ENCODE measurements at places on chromosomes 12 and 14.

DNA sequence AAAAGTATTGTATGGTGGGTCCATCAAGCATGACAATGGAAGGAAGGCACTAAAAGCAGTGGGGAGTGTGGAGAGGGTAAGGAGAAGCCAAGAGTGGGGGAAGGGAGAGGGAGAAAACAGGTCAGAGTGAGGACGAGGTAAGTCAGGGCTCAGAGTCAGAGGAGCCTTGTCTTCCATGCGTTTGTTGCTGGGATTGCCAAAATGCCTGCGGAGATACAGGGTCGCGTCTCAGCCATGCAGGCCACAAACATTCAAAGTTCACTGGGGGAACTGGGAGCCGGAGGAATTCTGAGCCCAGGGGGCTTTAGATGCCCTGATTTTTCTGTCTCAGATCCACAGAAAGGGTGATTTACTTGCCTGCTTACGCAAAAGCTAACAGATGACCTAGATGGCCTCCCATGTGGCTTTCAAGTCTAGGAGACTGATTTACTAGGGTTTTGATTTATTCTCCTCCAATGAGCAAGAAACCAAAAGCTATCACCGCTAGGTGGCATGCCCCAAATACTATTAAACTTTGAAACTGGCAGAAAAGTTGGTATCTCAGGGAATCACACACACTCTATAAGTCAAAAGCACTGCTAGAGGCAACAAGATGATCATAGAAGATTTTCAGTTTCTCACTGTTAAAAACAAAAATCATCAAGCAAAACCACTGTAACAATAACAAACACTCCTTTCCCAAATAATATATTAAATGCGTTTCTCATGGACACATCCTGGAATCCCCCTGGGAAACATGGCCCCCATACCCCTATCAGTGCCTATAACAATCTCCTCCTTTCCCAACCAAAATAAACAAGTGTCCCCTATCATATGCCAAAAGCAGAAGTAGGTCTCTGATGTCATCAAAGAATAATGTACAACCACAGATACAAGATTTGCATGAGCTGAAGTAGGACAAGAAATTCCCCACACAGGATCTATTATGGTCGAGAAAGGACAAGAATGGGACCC is 26.6 kb upstream of the MDM1 start:
- DNase-seq: peak; percentile 80

DNA sequence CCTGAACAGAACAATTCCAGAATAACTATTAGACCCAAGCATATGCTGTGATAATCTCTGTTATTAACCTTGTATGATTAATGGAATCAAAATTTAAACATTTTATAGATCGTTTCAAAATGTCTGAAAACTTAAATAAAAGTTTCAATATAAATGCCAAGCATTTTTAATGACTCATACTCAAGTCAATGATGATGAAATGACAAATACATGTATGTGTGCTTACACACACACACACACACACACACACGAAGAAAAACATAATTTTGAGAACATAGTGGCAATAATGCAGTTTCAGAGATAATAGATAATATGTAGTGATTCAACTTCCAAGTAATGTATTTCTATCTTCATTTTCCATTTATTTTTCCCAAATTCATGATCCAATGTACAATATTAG is 384.9 kb upstream of the FOXG1 start:
- DNase-seq: no peak

GRCh38 chr12:46891306-46891705 is 65.5 kb upstream of the SLC38A4 start:
- no peak for DNase-seq

DNA sequence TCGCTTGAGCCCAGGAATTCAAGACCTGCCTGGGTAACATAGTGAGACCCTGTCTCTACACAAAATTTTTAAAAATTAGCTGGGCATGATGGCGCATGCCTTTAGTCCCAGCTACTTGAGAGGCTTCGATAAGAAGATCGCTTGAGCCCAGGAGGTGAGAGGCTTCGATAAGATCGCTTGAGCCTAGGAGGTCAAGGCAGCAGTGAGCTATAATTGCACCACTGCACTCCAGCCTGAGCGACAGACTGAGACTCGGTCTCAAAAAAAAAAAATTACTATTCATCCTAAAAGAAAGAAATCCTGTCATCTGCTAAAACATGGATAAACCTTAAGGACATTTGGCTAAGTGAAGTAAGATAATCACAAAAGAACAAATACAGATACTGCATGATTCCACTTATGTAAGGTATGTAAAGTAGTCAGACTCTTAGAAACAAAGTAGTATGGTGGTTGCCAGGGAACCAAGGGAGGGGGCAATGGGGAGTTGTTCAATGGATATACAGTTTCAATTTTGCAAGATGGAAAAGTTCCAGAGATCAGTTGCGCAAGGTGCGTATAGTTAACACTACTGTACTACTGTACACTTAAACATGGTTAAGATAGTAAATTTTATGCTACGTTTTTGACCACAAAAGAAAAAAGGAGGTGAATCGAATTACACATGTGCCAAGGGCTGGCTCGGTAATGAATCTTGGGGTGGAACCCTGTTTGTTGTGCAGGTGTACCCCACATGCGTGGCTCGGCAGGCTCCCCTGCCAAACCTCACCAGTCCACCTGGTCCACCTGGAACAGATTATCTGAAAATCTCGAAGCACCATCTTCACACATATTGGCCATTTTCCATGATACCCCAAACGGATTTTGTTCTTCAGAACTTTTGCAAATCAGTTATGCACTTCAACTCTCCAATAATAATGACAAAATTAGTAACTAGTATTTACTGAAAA is 18.3 kb upstream of the ATP2A2 start:
- DNase-seq: no peak

GRCh38 chr12:25557830-25558436 is 4.8 kb upstream of the LMNTD1 start:
- no peak for DNase-seq

DNA sequence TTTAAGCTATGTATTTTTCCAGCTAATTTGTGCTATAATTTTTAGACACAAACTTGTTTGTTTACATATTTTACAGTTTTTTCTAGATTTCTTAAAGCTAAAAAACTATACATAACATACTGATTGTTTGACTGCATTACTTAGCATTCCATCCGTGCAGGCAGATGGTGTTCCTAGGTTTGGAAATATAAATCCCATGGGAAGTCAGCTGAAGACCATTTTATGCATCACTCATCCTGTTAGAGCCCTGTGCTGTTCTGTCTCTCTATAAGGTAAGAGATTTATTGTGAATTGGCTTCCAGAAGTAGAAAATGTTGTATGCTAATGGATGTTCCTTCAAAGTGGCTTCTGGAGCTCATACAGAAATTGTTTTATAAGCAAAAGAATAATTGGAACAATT is 31.1 kb downstream of the RMST start:
- DNase-seq: no peak

- no peak for DNase-seq
These were observed 15.0 kb upstream of the ORAI1 start for GRCh38 chr12:121611306-121611705.

DNA sequence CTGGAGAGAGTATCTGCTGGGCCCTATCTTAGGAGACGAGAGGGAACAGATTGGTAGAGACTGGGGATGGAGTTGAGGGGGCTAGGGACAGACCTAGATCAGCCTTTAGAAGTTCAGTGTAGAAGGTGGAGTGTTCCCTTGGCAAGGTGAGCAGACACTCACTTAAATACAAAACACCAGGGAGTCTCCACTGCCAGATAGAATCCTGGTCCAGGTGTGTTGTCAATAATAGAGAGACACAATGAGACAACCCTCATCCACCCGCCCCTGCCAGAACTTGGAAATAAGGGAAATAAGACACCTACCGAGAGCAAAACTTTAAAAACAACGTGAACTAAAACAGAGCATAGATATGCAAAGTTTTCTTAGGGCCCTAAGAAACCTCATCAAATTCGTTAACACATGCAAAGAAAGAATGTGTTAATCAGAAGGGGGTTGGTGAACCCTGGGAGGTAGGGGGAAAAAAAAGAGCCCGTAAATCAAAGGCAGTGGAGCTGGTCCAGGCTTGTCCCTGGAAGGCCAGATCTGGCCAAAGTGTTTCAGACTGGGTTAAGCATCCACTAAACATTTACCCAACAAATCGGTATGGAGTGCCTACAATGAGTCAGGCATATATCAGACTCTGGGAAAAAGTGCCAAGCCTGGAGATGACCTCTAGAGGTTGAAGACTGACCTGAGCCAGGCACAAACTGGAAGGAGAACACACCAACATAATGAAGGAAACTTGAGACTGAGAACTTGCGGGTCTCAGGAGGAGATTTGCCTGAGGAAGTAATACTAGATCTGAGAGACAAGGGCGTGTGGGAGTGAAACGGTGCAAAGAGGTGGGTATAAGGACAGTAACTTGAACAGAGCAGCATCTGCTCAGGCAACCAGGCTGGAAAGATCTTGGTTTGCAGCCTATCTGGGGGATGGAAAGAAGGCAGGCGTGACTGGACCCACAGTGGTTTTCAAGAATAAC is 37.0 kb upstream of the OTX2 start:
- DNase-seq: no peak

DNA sequence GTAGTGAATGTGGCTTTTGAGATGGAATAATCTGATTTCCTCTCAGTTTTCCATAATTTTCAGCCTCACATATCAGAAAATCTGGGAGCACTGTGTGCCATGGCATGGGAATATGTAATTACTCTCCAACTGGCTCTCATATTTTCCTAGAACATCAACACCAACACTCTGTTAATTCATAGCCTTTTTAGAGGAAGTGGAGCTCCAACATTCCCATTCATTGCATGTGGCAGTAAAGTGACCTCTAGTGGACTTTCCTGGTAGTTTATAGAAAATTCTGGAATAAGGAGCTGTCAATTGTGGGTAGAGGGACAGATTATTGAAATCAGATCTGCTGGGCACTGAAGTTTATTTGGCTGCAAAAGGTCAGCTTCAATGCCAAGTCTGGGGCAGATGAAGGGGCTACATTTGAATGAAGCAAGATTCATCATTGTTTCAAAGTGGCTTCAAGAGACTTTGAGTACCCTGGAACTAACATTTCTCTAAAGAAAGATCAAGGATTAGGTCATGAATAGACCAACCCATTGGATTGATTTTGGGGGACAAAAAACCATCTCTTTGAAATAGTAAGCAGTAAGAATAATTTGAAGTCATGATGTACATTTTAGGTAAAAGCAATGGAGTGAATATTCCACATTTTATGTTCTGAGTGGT is 23.6 kb upstream of the USP44 start:
- DNase-seq: no peak

GRCh38 chr14:101199028-101199770 is 295.7 kb upstream of the RTL1 start:
- no peak for DNase-seq

- no peak for DNase-seq
These were observed 353.8 kb downstream of the AACS start for GRCh38 chr12:125418902-125419564.

DNA sequence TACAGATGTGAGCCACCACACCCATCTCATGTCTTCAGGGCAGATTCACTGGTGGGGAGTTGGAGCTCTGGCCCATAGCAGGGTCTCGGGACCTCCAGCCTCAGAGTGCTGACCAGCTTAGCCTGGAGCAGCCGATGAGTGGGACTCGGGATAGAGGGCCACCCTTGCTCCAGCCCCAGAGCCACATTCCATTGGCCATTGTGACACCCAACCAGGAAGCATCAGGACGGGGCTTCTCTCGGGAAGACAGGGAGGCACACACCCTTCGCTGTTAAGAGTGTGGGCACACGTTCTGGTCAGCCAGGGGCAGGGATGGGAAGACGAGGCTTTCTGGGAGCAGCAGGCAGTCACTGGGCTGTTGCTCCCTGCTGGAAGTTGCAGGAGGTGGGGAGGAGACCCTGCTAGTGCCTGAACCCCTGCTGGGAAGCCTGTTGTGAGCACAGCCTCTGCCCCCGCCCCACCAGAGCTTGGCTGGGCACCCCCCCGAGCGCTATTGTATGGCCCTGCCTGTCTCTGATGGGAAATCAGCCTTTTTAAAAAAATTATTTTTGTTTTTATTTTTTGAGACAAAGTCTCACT is 1.6 kb downstream of the ADGRD1 start:
- DNase-seq: no peak

- no peak for DNase-seq
These were observed 140.7 kb upstream of the NOVA1 start for GRCh38 chr14:26738571-26738970.

DNA sequence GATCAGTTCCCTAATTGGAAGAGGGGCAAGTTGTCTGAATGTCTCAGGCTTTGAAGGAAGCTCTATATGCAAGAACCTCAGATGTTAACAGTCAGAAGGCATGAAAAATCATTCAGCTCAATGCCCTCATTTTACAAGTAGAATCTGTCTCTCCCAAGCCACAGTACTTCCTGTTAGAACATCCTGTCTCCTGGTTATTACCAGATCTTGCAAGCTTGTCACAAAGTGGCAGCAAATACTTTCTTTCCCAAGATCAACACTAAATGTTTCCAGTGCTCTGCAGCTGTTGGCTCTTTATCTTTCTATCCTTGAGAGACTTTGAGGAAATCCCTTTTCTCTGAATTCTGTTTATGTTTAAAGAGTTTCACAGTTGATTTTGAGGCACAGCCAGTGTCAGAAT is 235.5 kb downstream of the AKAP6 start:
- no peak for DNase-seq

DNA sequence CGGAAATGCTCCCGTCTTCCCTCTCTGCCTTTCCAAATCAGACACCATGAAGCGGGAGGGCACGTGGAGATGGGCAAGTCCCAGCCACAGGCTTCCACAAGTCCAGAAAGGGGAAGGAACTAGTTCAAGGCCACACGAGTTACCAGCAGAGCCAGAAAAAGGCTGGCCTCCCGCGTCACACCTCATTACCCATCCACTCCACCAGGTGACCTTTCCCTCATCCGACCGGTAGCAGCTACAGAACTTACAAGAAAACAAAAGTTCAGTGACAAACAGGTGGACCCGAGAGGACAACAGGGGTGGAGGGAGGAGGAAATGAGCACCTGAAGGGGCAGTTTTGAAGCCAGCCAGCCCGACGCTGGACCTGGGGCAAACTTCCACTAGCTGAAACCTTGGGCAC is 46.9 kb downstream of the CHGA start:
- DNase-seq: no peak

- DNase-seq: peak; percentile 28
These were observed 8.1 kb downstream of the LRRC43 start for GRCh38 chr12:122190842-122191668.

- no peak for DNase-seq
These were observed 78.0 kb upstream of the CD163 start for GRCh38 chr12:7581625-7582024.

DNA sequence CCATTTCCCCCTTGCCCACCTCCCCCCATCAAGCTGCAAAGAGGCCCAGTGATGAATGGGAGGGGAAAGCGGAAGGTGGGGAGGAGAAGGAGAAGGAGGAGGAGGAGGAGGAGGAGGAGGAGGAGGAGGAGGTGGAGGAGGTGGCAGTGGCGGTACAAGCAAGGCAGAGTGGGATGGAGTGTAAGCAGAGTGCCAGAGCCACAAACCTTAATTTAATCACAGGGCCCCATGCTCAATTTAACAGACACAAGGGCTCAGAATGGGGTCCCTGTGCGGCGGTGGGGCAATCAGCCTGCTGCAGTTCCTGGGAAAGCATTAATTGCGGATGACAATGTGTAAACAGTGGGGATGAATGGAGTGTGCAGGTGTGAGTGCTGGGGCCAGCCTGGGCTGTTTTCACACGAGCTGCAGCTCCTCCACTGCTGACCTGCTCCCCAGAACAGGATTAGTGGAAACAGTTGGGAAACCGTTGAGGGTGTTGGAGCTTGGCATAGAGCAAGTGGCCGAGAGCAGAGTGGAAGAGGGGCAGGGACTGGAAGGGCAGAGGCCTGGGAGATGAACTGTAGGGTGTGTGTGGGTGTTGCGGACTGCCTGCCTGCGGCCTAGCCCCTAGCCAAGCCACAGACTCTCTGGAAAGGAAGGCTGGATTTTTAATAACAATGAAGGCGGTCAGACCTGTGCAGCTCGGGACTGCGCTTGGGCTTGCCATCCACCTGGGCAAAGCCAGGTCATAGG is 36.4 kb upstream of the SMOC1 start:
- no peak for DNase-seq
